ENCODE measurements at places on chromosomes 2 and 18.

DNA sequence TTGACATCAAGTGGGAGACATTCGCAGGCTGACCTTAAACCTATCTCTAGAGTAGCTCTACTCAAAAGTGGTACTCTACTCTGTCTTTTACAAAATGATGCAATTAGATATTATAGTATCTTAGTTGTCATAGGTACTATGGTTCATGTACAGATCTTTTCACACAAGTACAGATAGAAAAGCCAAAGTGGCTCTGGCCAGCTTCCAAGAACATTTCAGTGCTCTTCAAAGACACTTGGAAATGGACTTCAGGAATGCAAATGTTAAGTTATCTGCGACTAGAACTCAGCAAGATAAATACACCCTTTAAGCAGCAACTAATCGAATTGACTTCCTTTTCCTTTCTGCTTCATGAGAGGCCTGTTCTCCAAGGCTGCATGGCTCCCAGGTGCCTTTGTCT lies 718.7 kb upstream of the FAM98A start:
- no peak for DNase-seq

GRCh38 chr18:72460210-72460680 lies 83.9 kb downstream of the CBLN2 start:
- DNase-seq: no peak

DNA sequence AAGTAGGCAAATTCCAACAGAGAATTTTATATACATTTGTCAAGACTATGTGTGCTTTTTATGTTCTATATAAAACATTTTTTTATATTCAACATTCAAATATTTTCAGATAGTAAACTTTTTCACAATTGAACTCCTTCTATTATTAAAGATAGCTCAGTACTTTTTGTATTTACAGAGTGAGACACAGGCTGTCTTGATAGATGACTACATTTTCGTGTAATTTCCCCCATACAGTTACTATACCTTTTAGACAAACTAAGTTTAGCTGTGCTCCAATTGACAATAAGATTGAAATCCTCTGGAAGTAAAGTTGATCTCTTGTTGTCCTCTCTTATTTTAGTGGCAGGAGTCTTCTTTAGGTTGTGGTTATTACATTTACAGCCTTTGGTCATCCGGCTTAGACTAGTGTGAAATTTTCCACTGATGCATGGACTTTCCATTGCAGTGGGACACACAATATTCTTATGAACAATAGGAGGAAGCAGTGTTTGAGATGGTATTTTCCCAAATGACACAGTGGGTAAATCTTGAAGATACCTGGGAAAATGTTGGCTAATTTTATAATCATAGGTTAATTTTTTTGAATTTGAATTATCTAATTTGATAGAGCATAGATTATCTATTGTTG lies 21.0 kb downstream of the ZSWIM2 start:
- no peak for DNase-seq

DNA sequence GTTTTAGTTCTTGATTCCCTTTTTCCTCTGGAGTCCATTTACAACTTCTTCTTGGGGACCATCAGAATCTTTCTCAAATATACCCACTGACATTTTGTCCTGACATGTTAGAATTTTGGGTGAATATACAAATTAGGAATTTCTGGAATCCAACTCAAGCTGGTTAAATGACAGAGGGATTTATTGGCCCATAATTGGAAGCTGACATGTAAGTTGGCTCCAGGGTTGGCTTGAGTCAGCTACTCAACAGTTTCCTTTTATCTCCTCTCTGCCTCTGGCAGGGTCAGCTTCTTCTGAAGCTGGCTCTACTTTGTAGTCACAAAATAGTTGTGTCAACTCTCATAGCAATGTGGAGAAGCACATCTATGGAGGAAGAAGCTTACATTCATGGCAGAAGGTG lies 36.6 kb upstream of the PPP1R1C start:
- no peak for DNase-seq

DNA sequence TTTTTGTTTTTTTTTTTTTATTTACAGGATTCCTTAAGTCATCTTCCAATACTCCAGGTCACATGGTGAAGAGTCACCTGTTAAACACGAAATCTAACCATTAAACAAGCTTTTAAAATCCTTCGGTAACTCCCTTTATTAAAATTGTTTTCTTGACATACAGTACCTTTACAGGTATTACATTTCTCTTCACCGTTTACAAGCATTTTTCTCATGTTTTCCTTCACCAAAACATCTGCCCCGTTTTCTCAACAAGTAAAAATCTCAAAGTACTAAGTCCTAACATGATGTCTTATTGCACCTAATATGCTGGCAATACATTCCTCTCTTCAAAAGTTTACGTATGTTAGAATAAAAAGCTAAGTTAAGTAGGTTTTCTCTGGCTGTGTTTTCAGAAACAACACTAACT lies 1.1 kb downstream of the PUM2 start:
- DNase-seq: no peak
